HCT116 (cell line): ENCODE measurements at places on chromosomes 11 and 22. TPM values are rescaled to one million over a fixed set of nuclear protein-coding genes. Genes with fewer than 3 reads are reported as not detected.

- no peaks in the 10 kb centered on the region for H3K4me1 ChIP-seq
- no peaks in the 10 kb centered on the region for H3K36me3 ChIP-seq
- 0 out of 2 replicates have a peak, but pooled peaks cover 4% of the 10 kb centered on the region for H3K27me3 ChIP-seq
- no peak for DNase-seq
- H3K4me3 ChIP-seq = no peak overlapping the region
Measured at GRCh38 chr11:130679247-130679646, 230.8 kb downstream of the ADAMTS15 start.

GRCh38 chr22:23856721-23857605 is 712 bp upstream of the SLC2A11 start:
- no peaks in the 10 kb centered on the region for H3K36me3 ChIP-seq
- H3K4me1 ChIP-seq = peaks cover 13% of the 10 kb centered on the region; the same call in 1 of the 2 replicates
- DNase-seq = no peak
- no peaks in the 10 kb centered on the region for H3K27me3 ChIP-seq

- peaks cover 30% of the 10 kb centered on the region for H3K4me1 ChIP-seq
- no peak overlapping the region for H3K27ac ChIP-seq
- no peak for DNase-seq
- no peak overlapping the region for H3K4me3 ChIP-seq
- H3K36me3 ChIP-seq = no peaks in the 10 kb centered on the region
Measured at GRCh38 chr11:48062649-48063048, 82.3 kb downstream of the PTPRJ start.

DNA sequence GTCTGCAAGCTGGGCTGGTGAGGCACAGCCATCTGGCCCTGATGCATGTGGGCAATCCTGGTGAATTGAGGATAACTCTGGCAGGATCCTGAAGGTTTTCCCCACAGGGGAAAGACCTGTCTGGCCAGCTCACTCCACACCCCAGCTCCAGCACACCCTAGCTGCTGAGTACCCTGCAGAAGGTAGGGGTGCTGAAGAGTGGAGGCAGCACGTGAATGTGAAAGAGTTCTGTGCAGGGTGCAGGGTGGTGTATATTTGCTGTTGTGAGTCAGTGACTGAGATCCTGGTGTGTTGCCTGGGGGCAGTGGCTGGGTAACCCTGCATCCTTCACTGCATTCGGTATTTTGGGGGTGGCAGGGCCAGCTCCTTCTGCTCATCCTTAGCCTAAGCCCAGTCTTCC is 22.4 kb downstream of the DGAT2 start:
- H3K36me3 ChIP-seq = no peaks in the 10 kb centered on the region
- H3K4me1 ChIP-seq = no peaks in the 10 kb centered on the region
- no peak overlapping the region for H3K27ac ChIP-seq
- no peaks in the 10 kb centered on the region for H3K27me3 ChIP-seq
- DNase-seq = no peak
- no peak overlapping the region for H3K4me3 ChIP-seq

NPAS4 gene
- total RNA-seq = not detected

MS4A10 gene
- not detected for total RNA-seq

- no peak for DNase-seq
- H3K27ac ChIP-seq = no peak overlapping the region
- no peak overlapping the region for H3K4me3 ChIP-seq
- H3K36me3 ChIP-seq = no peaks in the 10 kb centered on the region; the same call in 1 of the 2 replicates
- peaks cover 10% of the 10 kb centered on the region for H3K4me1 ChIP-seq
Measured at GRCh38 chr22:23093051-23093788, 22.9 kb downstream of the GNAZ start.

CHRDL2 gene
- not detected for total RNA-seq

CCDC116 gene
- 0.66 TPM for total RNA-seq

DNA sequence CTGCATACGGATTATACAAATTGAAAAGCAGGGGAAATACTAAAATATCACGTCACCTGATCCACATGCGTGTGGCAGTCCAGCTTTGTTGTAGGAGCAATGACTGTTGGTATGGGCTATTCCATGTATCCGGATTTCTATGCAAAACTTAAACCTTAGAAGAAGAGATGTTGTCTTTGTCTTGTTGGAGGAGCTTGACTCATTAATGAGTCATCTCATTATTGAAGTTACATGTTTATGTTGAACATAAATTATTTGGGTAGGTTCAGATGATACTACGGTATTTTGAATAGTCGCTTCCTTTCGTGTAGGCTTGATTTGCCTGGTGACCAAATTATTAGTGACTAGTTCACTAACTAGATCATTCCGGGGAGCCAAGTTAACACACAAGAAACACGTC is 806 bp upstream of the SAAL1 start:
- peaks cover 18% of the 10 kb centered on the region; the same call in 1 of the 2 replicates for H3K36me3 ChIP-seq
- no peak for DNase-seq
- H3K27ac ChIP-seq = no peak overlapping the region
- peaks cover 7% of the 10 kb centered on the region for H3K4me1 ChIP-seq
- no peak overlapping the region for H3K4me3 ChIP-seq
